ENCODE measurements at places on chromosomes 2 and 18. TPM values are rescaled to one million over a fixed set of nuclear protein-coding genes. Genes with fewer than 3 reads are reported as not detected.

The CHRNA1 gene
- not detected for polyA plus RNA-seq

The REEP1 gene
- polyA plus RNA-seq, result 6.9 TPM

The PPP4R3B gene
- 83.8 TPM for polyA plus RNA-seq

The FTCDNL1 gene
- 0.89 TPM for polyA plus RNA-seq

The SERPINB13 gene
- not detected for polyA plus RNA-seq

The SH2D6 gene
- 11.8 TPM for polyA plus RNA-seq

The ITSN2 gene
- 16.3 TPM for polyA plus RNA-seq

The ERCC3 gene
- polyA plus RNA-seq, result 19.7 TPM

The GAL3ST2 gene
- polyA plus RNA-seq, result not detected

The GPR148 gene
- polyA plus RNA-seq, result 0.04 TPM

The RAB17 gene
- polyA plus RNA-seq, result 533 TPM

The PROKR1 gene
- polyA plus RNA-seq, result not detected

The RDH14 gene
- polyA plus RNA-seq, result 22.6 TPM

The HOXD8 gene
- 5.3 TPM for polyA plus RNA-seq

The CD8B2 gene
- polyA plus RNA-seq, result not detected

The TCF7L1 gene
- 0.45 TPM for polyA plus RNA-seq

The RPRM gene
- polyA plus RNA-seq, result 0.13 TPM

The AMER3 gene
- 0.45 TPM for polyA plus RNA-seq
